ENCODE measurements at places on chromosomes 3 and 15.
A peak's percentile ranks its signal among the peaks of the same experiment; 100 is the strongest.

- peak; percentile 78 for DNase-seq
Observed at GRCh38 chr3:108420926-108421325, 89.5 kb downstream of the MYH15 start.

- peak; percentile 51 for DNase-seq
Observed at GRCh38 chr3:42182555-42182954, 83.4 kb downstream of the CCK start.

- DNase-seq = no peak
Observed at GRCh38 chr15:36448418-36448817, 131.0 kb upstream of the CDIN1 start.

DNA sequence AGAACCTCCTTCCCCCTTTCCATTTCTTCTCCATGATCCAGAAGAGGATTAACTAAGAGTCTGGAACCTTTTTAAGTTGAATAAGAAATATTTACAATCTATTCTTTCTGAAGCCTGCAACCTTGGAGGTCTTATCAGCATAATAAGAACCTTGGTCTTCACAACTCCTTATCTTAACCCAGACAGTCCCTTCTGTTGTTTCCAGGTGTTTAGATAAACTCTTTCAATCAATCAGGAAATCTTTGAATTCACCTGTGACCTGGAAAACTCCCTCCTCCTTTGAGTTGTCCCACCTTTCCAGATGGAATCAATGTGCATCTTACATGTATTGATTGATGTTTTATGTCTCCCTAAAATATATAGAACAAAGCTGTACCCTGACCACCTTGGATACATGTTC lies 3.6 kb upstream of the DHX36 start:
- no peak for DNase-seq

DNA sequence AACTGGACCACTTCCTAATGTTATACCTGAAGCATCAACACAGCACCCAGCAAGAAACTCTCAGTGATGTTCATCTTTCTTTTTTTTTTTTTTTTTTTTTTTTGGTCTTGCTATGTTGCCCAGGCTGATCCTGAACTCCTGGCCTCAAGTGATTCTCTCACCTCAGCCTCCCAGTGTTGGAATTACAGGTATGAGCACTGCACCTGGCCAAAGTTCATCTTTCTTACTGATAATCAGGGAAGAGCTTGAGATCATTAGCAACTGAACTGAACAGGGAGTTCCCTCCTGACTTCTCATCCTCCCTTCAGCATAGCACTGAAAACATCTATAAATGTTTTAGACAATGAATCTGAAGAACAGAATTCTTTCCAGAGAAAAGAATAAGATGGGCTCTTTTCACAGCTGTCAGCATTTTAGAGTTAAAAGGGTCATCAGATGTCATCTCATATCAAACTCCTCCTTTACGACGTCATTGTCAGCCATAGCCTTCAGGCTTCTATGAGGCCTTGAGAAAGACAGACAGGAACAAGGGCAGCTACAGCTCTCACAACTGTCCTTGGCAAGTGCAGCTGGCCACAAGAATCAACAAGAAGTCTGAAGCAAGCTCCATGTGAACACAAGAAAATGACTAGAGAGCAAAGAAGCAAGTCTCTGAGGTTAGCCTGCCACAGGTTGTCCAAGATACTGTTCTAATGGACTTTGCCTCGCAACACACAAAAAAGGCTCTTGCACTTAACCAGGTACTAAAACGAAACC lies 33.8 kb downstream of the SCAP start:
- peak; percentile 39 for DNase-seq

- DNase-seq = no peak
Observed at GRCh38 chr3:141462176-141462859, 24.5 kb upstream of the RASA2 start.

DNA sequence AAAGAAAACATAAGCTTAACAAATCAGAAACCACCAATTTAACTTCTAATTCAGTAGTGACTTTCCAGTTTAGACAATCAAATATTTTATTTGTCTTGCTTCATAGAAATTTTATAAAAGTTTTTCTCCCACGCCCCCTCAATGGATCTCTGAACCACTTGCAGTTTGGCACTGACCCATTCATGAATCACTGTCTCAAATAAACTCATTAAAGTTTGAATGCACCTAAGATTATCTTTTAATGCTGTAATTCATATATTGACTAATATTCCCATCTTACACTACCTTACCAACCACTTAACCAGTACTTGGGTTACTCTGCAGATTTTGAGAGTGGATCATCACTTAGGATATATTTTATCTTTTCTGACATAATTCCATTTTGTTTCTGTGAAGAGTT lies 880.2 kb downstream of the OTOL1 start:
- peak; percentile 33 for DNase-seq

GRCh38 chr15:31977812-31978661 lies 52.3 kb upstream of the CHRNA7 start:
- peak; percentile 21 for DNase-seq

DNA sequence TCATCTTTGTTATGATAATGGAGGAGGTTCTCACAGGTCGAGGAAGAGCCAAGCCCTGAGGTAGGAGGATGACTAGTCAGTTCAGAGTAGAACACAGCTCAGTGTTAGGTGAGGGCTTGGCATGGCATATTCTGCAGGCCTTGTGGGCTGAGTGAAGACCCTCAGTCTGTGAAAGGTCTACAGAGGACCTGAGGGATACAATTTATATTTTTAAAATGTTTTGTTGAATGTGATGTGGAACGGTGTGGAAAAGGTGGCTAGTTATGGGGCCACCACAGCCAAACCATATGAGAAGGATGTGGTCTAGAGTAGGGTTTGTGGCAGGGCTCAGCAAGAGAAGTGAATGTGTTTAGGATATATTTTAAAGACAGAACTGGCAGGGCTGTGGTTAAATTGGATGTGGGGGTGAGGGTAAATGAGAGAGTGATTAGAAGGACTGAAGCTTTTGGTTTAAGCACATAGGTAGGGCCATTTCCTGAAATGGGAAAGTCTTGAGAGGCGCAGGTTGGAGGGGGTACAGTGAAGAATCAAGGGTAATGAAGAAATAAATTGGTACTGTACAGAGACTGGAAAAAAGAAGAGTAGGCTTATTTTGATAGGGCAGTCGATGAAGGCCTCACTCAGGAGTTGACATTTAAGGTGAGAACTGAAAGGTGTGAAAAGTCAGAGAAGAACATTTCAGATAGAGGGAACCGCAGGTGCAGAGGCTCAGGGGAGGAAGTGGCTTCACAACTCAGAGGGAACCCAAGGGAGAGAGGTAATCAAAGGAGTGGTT lies 60.5 kb downstream of the SPTSSB start:
- no peak for DNase-seq

DNA sequence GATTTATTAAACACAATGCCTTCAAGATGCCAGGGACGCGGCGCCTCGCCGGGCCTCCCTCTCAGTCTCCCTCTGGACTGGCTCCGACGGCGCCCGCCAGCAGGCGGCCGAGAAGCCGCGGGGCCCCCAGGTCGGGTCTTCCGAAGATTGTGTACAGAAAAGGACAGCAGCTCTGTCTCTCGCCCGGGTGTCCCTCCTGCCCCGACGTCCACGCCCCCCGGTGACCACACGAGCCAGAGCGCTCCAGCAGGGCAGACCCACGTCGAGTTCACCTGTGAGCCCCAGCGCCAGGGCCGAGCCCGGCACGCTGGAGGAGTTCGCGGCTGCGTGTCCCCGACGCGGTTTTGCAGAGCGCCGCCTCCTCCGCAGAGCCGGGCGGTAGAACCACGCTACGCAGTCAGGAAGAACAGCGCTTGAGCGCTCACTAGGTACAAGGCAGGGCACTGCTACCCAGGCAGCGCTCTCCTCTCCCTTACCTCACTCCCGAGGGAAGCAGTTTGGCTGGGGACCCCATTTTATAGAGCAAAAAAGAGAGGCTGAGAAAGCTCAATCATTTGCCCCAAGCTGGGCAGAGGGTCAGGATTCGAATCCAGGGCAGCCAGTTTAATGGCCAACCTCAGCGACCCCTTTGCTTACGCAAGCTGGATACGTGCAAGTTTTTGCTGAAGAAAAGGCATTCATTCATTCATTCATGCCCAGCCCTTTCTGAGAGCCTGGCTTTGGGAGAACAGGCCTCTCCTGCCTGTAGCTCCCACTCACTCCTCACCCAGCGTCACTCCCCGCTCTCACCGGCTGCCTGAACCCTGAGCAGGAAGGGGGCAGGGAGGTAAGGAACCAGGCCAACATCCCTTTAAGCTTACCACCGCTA lies 3.0 kb upstream of the TLE3 start:
- peak; percentile 80 for DNase-seq

DNA sequence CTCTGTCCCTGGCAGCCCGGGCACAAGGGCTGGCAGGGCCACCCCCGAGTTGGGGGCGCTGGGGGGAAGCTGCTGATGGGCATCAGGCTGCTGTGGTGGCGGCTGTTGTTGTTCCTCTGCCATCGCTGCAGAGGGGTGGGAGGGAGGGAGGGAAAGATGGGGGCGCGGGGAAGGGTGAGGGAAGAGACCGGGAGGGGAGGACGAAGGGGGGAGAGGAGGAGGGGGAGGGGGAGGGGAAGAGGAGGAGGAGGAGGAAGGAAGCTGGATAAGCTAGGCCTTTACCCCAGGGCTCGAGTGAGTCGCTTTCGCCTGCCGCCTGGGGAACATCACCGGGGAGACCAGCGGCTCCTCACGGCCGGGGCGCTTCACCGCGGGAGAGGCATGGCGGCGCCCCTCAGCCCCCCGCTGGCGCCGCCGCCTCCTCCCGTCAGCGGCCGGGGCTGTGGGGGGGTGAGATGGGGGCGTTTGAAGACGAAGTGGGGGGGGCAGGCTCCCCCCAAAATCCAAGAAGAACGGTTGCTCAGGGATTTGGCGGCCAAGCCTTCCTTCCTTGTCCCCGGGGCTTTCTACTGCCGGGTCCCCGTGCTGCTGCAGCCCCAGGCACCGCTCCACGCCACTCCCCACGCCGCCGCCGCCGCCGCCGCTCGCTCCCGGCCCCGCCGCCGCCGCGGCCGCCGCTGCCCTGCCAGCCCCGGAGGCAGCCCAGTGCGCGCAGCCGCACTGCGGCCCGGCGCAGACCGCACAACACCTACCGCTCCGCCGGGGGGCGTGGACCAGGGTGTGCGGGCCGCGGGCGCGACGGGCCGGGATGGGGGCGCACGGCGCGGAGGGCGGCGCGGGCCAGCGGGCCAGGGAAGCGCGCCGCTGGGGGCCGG lies at the start of gene RFX7:
RFX7 (minus strand) TSS at position 717 of the 875 bp plus-strand sequence; CDS start at position 123, 594 bp downstream.
- peak; percentile 73 for DNase-seq

DNA sequence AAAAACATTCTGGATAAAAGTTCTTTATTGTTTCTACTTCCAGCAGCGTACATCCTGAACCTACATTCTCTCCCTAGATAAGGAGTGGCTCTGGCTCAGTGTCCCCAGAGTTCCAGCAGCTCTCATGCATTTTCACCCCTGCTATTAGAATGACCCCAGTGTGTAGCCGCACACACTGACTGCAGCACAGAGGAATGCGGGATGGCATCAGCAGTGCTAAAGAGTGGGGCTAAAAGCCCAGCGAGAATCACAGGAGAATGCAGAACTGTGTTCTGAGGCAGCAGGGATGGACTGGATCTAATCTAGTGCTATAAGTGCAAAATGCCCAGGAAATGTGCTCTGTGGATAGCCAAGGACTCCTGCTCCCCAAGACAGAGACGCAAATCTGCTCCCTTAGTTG lies 66.4 kb upstream of the TJP1 start:
- peak; percentile 87 for DNase-seq

DNA sequence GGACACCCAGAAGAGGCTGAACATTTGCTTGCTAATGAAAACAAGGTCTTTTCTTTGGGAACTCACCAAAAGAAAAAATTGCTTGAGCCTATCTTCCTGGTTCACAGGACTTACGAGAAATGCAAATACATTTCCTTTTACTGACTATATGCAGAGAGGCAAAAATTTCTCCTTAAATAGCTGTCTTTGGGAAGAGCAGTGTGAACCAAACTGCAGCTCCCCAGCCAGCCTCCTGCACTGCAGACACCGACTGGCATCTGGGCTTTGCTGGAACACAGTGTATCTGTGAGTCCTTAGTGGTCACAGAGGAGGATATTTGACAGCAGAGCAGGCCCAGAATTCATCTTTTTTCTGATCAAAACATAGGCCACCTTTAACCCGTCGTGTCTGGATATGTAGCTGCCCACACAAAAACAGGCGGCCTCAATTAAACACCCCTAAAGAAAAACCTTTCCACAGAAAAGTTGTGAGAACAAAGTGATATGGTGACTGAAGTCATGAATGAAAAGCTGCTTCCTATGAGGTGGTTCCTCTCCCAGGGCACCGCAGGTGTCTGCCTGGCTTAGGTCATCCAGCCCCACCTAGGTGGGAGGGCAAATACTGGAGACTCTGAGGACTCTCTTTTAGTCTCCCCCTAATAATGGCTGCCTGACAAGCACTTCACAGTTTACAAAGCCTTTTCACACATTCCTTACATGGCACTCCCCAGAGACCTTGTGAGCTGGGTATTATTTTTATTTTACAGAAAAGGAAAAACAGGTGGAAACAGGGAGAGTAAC lies 46.1 kb upstream of the TMEM158 start:
- DNase-seq = no peak

DNA sequence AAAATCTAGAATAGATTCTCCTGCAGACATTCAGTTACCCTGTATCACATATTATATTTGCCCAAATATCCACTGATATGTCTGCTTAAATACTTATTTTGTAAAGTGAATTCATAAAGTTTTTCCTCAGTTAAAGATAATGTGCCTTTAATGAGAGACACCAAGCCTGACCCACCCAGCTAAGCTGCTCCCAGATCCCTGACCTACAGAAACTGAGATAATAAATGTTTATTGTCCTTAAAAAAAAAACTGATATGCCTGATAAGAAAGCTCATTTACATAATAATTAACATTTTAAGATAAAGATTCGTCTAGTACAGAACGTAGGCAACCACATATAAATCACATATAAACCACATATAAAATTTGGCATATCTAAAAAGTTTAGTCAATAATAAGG lies 161.7 kb upstream of the RAP2B start:
- no peak for DNase-seq

DNA sequence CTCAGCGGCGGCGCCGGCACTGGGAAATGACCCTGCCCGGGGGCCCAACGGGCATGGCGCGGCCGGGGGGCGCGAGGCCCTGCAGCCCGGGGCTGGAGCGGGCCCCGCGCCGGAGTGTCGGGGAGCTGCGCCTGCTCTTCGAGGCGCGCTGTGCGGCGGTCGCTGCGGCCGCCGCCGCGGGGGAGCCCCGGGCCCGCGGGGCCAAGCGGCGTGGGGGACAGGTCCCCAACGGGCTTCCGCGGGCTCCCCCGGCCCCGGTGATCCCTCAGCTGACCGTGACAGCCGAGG lies 172 bp downstream of the ITPKA start:
- DNase-seq = no peak

- no peak for DNase-seq
Observed at GRCh38 chr15:33028495-33028894, 166.0 kb downstream of the FMN1 start.

Data from iris pigment epithelial cell (primary cell).